ENCODE measurements at places on chromosomes 7 and 10. TPM values are rescaled to one million over a fixed set of nuclear protein-coding genes. Genes with fewer than 3 reads are reported as not detected.

Gene TRPV6
- not detected for total RNA-seq

Gene CLRN3
- total RNA-seq, result not detected

Gene AQP1
- 1,768 TPM for total RNA-seq

Gene EGFR
- 54.8 TPM for total RNA-seq

Gene CFAP43
- total RNA-seq, result 0.85 TPM

GRCh38 chr7:19928247-19928646, 154.8 kb upstream of the TMEM196 start:
- DNase-seq, result no peak

GRCh38 chr10:32005050-32005449, 51.2 kb downstream of the KIF5B start:
- DNase-seq, result no peak

GRCh38 chr7:4849390-4849789, 12.4 kb downstream of the PAPOLB start:
- DNase-seq, result no peak

DNA sequence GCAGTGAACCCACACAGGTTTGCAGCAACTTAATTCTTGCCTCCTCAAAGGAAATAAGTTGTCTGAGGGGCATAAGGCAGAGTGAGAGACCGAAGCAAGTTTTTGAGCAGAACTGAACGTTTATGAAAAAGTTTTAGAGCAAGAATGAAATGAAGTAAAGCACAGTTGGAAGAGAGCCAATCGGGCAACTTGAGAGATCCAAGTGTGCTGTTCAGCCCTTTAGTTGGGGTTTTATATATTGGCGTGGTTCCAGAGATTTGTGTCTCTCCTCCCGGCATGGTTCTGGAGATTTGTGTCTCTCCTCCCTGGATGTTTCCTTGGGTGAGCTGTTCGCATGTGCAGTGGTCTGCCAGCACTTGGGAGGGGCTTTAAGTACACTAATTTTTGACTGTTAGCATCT, 141.4 kb upstream of the DGKB start:
- DNase-seq, result no peak

- DNase-seq, result no peak
Measured at GRCh38 chr10:63455507-63455906, 10.3 kb downstream of the JMJD1C start.

DNA sequence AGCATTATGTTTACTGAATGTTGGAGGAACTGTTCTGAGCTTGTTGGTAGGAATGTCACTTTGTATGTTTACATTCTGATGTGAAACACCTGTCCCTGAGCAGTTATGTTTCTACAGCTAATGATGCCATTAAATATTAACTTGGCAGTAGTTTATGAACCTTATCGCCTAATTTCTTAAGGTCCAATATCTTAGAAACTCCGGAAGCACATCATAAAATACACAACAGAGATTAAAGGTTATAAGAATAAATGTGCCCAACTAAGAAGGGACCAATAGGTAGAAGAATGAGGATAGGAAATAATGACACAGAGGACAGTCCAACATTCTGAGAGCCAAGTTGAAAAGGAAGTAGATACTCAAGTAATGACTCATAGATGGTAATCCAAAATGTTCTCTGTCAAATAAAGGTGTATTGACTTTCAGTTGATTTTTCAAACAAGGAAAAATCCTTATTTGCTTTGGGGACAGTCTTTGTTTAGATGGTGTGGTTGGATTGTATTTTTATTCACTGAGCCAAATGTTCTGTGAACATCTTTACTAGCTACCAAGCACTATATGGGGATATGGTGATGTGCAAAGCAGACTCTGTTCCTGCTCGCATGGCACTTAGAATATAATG, 31.9 kb downstream of the LCOR start:
- DNase-seq, result no peak

DNA sequence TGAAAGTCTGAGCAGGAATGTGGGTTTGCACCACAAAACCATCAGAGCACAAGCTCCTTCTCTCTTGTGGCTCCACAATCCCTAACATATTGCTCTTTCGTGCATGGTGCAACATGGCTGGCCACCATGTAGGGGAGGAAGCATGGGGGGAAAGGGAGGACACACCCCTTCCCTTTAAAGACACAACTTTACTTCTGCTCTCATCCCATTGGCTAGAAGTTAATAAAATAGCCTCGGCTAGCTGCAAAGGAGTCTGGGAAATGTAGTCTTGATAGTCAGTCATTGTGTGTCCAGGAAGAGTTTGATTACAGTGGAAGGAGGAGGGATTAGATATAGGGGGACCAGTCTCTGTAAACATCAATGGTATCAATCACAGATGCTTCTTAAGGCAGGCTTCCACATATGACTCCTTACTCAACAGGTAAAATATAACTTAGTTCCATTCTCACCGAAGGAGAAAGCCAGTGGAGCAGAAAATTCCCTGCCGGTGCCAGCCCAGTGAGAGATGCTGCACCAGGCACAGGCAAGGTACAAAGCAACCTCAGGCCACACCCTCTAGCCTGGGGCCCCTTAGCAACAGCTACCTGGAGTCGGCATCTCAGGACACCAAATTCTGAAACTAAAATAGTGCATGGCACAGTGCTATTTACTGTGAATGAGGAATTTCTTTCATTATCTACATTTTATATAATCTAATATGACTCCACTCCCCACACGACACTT, 124.7 kb upstream of the CTBP2 start:
- DNase-seq, result no peak

GRCh38 chr10:70069346-70069745, 16.7 kb downstream of the MACROH2A2 start:
- DNase-seq, result no peak

DNA sequence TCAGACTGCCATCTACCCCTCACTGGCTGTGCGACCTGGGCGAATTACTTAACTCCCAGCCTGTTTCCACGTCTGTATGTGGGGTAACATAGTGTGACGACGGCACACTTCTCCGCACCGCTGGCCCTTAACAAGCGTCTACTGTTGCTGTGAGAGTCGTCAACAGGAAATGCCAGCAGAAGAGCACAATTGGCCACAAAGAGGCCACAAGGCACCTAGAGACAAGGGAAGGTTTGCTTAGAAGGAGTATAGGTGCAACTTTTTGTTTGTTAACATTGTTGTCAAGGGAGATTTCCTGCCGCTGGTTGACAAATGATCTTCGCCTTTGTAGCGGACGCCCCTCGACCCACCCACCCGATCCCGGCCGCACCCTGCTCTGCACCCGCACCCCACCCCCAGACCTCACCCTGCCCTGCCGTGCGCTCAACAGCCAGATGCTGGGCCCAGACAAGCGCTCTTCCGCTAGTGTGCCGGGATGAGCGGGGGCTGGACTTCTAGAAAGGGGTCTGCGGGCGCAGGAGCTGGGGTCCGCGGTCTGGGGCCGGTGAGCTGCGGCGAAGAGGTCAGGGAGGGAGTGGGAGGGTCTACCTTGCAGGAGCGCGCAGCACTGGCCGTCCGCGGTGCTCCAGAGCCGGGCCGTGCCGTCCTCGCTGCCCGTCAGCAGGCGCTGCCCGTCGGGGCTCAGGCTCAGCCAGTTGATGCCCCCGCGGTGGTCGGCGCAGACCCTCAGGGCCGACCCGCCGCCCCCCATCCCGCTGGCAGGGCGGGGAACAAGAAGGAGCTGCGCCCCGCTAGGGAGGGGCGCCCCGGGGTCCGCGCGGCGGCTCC, 785 bp downstream of the WDR86 start:
- DNase-seq, result no peak

GRCh38 chr10:29635711-29636144, 957 bp upstream of the SVIL start:
- no peak for DNase-seq

GRCh38 chr7:150405584-150406311, 26.6 kb downstream of the ZNF775 start:
- DNase-seq, result no peak

DNA sequence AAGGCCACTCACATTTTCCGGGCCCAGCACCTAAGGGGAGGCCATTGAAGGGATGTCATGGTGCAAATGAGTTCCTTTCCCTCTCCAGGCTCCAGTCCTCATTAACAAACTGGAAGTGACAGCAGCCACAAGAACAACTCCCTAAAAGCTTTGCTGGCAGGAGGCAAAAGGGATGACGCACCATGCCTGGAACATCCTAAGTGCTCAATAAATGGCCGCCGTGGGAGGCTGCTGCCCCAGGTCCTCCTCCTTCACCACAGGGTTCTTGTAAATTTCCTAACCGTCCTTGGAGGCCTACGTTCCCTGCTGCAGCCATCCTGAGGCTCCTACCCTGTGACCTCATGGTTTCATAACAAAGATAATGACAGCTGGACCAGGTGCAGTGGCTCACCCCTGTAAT, 41.3 kb upstream of the CAMK1D start:
- DNase-seq, result no peak

DNA sequence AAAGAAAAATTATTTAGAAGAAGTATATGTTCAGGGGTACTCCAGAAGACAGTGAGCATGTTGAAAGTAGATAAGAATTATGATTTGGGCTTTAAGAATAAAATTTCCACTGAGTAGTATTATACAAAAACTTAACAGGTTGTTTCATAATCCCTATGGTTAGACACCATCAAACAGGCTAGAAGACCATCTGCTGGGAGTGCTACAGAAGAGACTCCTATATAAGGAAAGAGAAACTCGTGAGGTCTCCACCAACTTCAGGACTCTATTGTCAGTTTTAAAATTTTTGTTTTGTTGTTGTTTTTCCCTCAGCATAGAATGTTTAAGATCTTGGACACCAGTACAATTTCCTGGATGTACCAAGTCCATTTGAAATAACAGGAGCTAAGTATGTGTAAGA, 13.1 kb downstream of the DNAJC1 start:
- no peak for DNase-seq

- DNase-seq, result no peak
Measured at GRCh38 chr10:120260456-120260855, 196.6 kb upstream of the PLPP4 start.

GRCh38 chr7:39603924-39604323, 19.4 kb upstream of the RALA start:
- no peak for DNase-seq

DNA sequence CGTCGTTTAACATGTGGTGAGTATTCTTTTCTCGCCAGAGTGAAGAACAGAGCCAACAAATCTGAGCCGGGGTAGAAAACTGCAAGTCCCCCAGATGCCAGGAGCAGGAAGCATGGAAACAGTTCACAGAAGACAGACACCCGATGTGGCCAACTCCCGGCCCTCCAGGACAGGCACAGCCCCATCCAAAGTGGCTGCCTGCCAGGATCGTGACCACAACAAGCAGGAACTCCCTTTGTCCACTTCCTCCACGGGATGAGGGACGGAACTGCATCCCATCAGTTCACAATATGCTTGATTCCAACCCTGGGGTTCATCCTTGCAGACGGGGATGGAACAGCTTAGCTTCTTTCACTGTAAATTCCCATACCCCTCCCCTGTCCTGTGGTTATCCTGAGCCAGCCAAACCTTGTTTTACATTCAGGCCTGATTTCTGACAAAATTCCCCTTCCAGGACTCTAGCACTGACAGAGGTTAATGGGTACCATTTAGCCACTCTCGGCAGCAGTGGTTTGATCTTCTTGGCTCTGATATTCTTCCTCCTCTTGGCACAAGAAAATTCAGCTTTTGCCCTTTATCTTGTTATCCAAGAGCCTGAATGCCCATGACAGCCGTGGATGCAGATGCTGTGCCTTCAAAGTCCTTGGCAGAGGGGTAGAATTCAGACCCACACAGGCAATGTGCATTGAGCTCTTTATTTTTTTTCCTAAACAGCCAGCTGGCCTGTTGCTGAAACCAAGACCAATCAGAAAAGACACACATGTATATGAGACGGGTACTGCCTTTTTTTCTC, 105.5 kb upstream of the FAM204A start:
- DNase-seq, result no peak

DNA sequence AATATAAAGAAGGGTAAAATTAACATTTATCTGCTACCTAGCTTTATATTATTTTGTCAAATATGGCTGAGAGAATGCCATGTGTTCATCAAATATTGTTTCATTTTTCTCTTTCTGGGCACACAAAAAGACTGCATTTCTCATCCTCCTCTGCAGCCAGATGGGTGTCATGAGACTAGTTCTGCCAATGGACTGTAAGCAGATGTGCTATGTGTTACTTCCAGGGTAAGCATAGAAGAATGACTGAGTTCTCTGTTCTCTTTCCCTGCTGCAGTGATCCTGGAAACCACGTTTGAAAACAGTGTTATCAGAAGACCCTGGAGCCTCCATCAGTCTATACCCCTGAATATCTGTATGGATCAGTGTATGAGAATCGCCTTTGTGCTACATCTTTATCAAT, 24.1 kb upstream of the SLK start:
- no peak for DNase-seq

- no peak for DNase-seq
Measured at GRCh38 chr10:49749556-49750491, 12.3 kb downstream of the OGDHL start.

- no peak for DNase-seq
Measured at GRCh38 chr7:41098846-41099245, 604.0 kb downstream of the INHBA start.

DNA sequence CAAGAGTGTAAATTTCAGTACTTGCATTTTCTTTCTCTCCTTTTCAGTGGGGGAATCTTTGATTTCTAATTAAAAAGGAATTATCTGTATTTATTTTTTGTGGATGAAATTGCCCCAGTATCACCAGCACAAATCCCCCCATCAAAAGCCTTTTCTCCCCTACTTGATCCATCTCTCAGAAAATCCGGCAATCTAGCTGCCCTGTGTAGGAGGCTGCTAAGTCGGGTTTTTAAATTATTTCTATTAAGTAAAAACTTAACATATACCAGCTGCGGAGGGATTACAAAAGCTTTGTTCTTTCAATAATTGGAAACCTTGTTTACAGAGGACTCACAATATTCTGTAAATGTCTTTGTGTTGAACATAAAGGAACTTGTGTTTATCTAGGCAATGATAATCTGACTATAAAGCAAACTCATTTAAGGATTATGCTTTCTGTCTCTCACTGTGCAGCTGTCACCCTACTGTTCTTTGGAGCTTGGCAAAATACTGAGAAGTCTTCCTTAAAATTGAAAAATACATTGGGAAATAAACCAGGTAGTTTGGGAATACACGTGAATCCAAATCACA, 177.4 kb upstream of the PRR15 start:
- DNase-seq, result no peak

GRCh38 chr10:113533801-113534200, 19.1 kb upstream of the HABP2 start:
- no peak for DNase-seq

DNA sequence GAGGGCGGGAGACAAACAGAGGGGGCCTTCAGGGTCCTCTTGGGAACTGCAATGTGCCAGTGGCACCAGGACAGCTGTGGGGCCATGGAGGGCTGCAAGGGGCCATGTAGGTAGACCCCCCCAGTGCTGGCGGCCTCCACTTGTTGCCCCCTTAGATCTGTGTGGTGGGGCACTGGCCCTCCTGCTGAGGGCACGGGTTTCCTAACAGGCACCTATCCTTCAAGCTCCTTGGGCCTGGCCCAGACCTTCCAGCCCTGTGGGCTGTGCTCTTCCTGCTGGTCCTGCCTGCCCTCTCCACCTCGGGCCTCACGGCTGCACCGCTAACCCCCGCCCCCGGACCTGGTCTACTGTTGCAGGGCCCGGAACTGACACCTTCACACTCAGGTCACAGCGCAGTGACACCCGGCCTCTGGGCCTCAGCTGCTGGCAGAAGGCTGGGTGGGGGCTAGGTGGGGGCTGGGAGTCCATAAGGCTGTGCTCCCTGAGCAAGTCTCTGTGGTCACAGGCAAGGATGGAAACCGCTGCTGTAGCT, 12.6 kb downstream of the RASGEF1A start:
- DNase-seq, result no peak
